ENCODE measurements at places on chromosomes 4 and X. TPM values are rescaled to one million over a fixed set of nuclear protein-coding genes. Genes with fewer than 3 reads are reported as not detected.

SAGE1 gene
- total RNA-seq: not detected

NUP62CL gene
- total RNA-seq: not detected

TNIP3 gene
- total RNA-seq: not detected

HTN1 gene
- not detected for total RNA-seq

CPZ gene
- not detected for total RNA-seq

PDLIM3 gene
- 12.2 TPM for total RNA-seq

CC2D2A gene
- 22.4 TPM for total RNA-seq

CACNA1F gene
- total RNA-seq: not detected

AR gene
- 16.0 TPM for total RNA-seq

TMEM150C gene
- total RNA-seq: 6.6 TPM

ARHGAP6 gene
- 0.69 TPM for total RNA-seq

RBM47 gene
- total RNA-seq: not detected

OPN1LW gene
- not detected for total RNA-seq

PIR gene
- total RNA-seq: 92.1 TPM

PSMD10 gene
- total RNA-seq: 71.9 TPM

RIPPLY1 gene
- not detected for total RNA-seq

GLRA3 gene
- not detected for total RNA-seq

LRP2BP gene
- total RNA-seq: 0.32 TPM

FAM149A gene
- total RNA-seq: 0.20 TPM

DCK gene
- total RNA-seq: 19.9 TPM

CCDC110 gene
- total RNA-seq: 0.28 TPM

TLR10 gene
- not detected for total RNA-seq

TCEAL6 gene
- total RNA-seq: not detected

DCAF12L1 gene
- total RNA-seq: 23.2 TPM

SPP1 gene
- not detected for total RNA-seq

MAP3K15 gene
- total RNA-seq: not detected

PHF8 gene
- total RNA-seq: 23.2 TPM

DCAF4L1 gene
- 0.15 TPM for total RNA-seq

FGFBP1 gene
- not detected for total RNA-seq

ODAM gene
- not detected for total RNA-seq

PNMA5 gene
- not detected for total RNA-seq

MAGEH1 gene
- 15.1 TPM for total RNA-seq

LRIT3 gene
- 0.16 TPM for total RNA-seq

POU4F2 gene
- total RNA-seq: not detected

NWD2 gene
- not detected for total RNA-seq

GAGE12H gene
- total RNA-seq: not detected

STAP1 gene
- total RNA-seq: not detected

RAB40AL gene
- 1.4 TPM for total RNA-seq

MAP7D2 gene
- 0.15 TPM for total RNA-seq

Data from endothelial cell of umbilical vein (primary cell).